Nephron progenitor cell (in vitro differentiated cells): ENCODE measurements at places on chromosomes 11 and 22.

DNA sequence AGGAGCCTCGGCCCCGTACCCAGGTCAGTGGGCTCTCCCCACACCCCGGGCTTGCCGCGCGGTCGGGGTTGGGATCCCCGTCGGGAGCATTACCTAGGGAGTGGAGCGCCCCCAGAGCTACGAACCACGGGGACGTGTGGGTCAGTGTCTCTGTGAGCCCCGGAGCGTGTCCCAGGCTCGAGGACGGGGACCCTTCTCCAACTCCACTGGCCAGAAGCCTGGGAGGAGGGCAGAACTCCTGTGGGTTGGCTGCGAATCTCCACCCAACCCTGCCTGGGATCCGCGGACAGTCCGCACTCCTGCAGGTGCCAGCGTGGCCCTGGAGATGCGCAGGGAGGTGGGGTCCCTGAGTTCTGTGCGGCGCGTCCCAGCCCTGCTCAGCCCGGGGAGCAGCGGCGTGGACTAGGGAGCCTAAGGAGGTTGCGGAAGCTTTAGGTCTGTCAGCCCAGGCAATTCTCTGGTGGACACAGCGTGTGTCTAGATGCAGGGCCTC is 346 bp downstream of the PPFIBP2 start:
- H3K36me3 ChIP-seq: peaks cover 4% of the 10 kb centered on the region
- H3K4me3 ChIP-seq: peak overlapping the region; percentile 81
- no peak overlapping the region for H3K27ac ChIP-seq
- peaks cover 34% of the 10 kb centered on the region for H3K27me3 ChIP-seq
- peaks cover 37% of the 10 kb centered on the region for H3K4me1 ChIP-seq

DNA sequence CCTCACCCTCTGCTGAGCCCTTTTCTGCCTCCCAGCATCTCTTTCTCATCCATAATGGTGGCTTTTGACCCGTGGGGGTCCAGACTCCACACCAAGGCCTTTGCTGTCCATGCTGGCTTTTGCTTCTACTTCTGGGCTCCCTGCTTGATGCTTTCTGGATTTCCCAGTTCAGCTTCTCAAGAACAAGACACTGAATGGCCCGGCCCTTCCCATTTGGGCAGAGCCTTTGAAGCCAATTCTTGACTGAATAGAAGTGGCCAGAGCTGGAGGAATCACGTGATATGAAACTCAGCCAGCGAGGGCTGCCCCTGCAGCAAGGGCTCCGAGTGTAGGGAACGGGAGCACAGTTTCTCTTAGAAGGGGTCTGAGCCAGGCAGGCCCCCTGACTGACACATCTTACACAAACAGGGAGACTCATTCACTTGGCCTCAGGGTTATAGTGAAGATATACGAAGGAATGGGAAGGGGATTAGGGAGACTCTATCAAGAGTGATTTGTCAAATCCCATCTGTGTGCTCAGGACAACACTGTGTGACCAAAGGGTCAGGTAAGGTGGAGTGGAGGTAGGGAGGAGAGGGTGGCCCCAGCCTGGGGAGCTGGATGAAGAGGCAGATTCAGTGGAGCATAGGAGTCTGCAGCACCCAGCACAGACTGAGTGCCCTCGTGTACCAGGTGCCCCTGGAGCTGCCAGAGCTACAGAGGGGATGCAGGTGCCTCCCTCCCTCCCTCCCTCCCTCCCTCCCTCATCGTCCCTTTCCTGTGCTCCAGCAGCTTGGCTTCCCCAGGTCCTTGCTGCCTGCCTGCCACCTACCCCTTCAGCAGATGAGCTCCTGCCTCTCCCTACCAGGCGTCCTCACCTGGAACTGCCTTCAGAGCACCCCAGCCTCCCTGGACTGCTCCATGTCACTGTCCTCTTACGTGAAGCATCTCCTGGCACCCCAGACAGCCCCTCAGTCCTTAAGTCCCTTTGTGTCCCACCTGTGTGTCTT is 106.0 kb downstream of the TRIM29 start:
- no peak for DNase-seq
- peaks cover 7% of the 10 kb centered on the region for H3K27me3 ChIP-seq

DNA sequence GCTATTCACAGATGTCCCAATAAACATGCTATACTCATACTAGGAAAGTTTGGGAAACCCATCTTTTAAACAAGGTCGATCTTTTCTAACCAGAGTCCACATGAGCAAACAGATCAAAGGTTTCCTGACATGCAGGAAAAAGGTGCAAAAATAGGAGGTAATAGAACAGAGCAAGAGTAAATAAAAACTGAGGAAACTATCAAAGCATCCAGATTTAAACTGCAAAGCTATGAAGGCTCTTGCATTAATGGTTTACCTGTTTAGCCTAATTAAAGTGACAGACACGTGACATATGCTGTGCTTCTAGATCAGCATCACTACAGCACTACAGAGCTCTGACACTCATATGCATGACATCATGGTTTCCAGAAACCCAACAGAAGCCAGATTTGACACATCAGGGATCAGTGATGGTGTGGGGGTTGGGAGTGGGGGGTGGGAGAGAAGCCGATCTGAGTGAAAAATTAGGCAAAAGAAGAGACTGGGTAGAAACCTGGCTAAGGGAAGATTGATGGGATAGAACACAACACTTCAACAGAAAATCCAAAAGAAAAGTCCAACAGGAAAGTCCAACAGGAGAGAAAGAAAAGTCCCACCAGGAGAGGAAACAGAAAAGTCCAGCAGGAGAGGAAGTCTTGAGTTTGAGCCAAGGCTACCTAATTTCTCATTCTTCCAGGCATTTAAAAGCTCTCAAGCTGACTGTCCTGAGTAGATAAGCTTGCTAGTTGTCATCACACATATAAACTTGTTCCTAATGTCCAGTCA is 262.3 kb downstream of the SOX6 start:
- no peak overlapping the region for H3K27ac ChIP-seq
- peaks cover 9% of the 10 kb centered on the region for H3K4me1 ChIP-seq
- no peak for DNase-seq
- peaks cover 3% of the 10 kb centered on the region for H3K36me3 ChIP-seq
- no peak overlapping the region for H3K4me3 ChIP-seq

DNA sequence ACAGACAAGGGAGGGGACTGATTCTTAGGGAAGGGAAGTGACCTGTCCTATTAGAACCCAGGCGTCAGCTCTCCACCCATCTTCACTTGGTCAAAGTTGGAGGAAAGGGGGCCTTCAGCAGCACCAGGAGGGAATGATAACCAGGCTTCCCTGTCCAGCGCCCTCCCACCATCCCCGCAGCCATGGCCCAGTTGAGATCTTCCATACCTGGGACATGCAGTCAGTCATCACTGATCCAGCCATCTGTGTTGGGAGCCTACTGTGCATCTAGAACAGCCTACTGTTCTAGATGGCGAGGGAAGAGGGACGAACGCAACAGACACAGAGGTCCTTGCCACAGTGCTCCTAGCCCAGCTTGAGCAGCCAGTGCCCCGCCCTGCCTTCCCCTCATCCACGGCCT is 40.6 kb downstream of the PDGFB start:
- no peak overlapping the region for H3K4me3 ChIP-seq
- peaks cover 26% of the 10 kb centered on the region for H3K4me1 ChIP-seq
- H3K27ac ChIP-seq: no peak overlapping the region
- no peaks in the 10 kb centered on the region for H3K36me3 ChIP-seq
- H3K27me3 ChIP-seq: peaks cover 9% of the 10 kb centered on the region

DNA sequence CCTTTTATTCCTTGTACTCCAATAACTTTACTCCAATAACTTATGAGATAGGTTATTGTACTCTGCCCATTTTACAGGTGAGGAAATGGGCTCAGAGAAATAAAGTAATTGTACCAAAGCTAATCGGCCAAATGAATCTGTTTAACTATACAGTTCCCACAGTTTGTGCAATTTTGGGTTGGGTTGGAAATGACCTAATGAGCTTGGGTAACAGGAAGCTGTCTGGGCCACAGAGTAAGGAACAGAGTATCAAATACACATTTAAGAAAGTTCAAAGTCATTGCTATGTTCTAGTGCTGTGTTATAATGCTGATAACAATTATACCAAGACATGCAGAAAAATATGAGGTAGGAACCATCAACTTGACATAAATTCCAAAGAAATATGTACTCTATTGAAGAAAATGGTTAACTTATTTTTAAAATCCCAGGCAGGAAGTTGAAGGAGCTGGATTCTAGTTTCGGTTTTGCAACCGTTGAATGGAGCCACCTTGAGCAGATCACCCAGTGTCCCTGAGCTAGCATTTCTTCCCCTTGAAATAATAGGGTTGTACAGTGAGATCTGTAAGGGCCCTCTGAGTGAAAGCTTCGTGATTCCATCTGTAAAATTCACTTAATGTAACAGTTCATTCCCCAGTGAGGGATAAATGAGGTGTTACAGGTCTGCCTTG is 360.9 kb upstream of the NARS2 start:
- H3K27me3 ChIP-seq: no peaks in the 10 kb centered on the region
- DNase-seq: no peak
- H3K4me1 ChIP-seq: peaks cover 76% of the 10 kb centered on the region
- no peak overlapping the region for H3K4me3 ChIP-seq

- no peak for DNase-seq
- H3K4me3 ChIP-seq: no peak overlapping the region
- peaks cover 19% of the 10 kb centered on the region for H3K27me3 ChIP-seq
- H3K4me1 ChIP-seq: peaks cover 26% of the 10 kb centered on the region
Observed at GRCh38 chr11:131932584-131933325, 562.3 kb downstream of the NTM start.

- no peak overlapping the region for H3K27ac ChIP-seq
- H3K36me3 ChIP-seq: no peaks in the 10 kb centered on the region
- no peaks in the 10 kb centered on the region for H3K27me3 ChIP-seq
- H3K4me1 ChIP-seq: no peaks in the 10 kb centered on the region
Observed at GRCh38 chr11:110478410-110478809, 48.7 kb downstream of the FDX1 start.

GRCh38 chr11:15651033-15651432 is 536.3 kb downstream of the INSC start:
- H3K4me3 ChIP-seq: peak overlapping the region; percentile 62
- H3K36me3 ChIP-seq: no peaks in the 10 kb centered on the region
- no peak for DNase-seq
- peaks cover 7% of the 10 kb centered on the region for H3K27me3 ChIP-seq
- H3K27ac ChIP-seq: no peak overlapping the region

GRCh38 chr22:23283591-23284503 is 103.5 kb downstream of the BCR start:
- peaks cover 5% of the 10 kb centered on the region for H3K36me3 ChIP-seq
- no peak overlapping the region for H3K4me3 ChIP-seq
- no peaks in the 10 kb centered on the region for H3K4me1 ChIP-seq
- H3K27me3 ChIP-seq: peaks cover 2% of the 10 kb centered on the region
- H3K27ac ChIP-seq: no peak overlapping the region

- peaks cover 38% of the 10 kb centered on the region for H3K4me1 ChIP-seq
- DNase-seq: no peak
- no peak overlapping the region for H3K4me3 ChIP-seq
- no peaks in the 10 kb centered on the region for H3K36me3 ChIP-seq
- H3K27me3 ChIP-seq: peaks cover 8% of the 10 kb centered on the region
- H3K27ac ChIP-seq: peak overlapping the region; percentile 47
Observed at GRCh38 chr11:116336540-116336939, 436.2 kb downstream of the BUD13 start.

DNA sequence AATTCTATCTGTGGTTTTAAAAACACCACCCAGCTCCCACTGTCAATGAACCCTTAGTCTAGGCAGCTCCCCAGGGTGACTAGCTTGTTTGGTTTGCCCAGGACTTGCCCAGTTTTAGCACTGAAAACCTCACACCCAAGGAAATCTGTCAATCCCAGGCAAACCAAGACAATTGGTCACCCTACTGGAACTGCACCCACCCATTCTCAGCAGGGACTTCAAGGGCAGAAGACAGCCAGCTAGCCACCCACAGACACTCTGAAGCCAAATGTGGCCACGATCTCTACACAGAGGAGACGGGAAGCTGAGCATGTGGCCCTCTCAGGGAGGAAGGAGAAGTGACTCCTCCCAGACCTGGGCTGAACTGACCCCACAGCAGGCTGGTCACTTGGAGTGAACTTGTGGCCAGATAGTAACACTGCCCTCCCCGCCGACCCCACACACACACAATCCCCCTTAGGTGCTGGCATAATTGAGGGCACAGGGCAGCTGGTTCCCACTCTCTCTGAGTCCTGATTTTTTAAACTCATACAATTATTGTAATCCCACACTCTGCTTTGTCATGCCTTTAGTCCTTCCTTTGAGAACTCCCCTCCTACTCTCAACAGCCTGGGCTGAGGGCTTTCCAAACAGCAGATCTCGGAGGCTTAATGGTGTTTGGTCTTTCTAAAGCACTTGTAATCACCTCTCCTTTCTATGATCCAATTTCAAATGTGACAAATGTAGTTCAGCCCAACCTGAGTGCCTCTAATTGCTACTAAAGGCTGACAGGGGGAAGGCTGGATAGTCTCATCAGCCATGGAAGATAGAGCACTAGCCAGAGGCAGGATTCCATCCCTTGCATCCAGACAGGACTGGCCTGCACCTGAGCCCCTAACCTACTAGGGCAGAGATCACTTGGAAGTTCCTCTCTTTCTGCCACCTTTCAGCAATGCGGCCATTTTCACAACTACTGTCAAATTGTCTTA is 74.7 kb upstream of the DRD2 start:
- peak overlapping the region; percentile 31 for H3K27ac ChIP-seq
- peaks cover 56% of the 10 kb centered on the region for H3K4me1 ChIP-seq
- DNase-seq: no peak
- peaks cover 6% of the 10 kb centered on the region for H3K27me3 ChIP-seq

DNA sequence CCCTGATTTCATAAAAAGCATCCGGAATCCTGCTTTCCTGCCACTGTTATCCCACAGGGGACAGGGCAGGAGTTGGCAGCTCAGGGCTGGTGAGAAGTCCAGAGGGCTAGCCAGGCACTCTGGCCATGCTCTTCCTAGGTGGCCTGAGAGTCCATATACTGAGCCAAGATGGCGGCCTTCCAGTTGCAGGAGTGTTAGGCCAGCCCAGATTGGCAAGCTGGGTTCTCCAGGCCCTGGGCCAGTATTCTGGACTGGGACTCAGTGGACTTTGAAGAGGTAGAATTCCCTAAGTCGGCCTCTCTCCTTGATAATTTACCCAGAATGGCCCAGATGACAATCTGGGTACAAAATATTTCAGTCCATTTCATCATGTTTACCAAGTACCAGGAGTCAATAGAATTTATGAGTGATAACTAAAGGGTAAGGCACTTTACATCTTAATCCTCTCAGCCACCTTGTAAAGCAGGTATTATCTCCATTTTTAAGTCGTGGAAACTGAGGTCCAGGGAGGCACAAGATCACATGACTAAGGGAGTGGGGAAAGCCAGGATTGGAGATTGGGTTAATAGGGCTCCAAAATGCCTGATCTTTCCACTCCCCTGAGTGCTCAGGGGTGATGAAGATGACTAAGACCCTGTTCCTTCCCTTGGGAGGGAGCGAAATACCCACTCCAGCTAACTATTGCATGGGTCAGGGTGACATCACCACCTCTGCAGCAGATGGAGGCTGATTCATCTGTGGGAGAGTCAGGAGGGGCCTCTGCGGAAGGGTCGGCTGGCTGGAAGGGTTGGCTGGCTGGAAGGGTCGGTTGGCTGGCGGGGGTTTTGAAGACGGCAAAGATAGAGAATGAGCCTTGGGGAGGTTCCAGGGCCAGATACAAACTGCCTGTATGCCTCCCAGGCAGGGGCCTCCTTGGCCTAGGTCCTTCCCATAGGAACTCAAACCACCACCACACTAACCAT is 1.2 kb upstream of the MICALL1 start:
- no peaks in the 10 kb centered on the region for H3K27me3 ChIP-seq
- H3K27ac ChIP-seq: peak overlapping the region; percentile 13
- H3K36me3 ChIP-seq: peaks cover 10% of the 10 kb centered on the region
- H3K4me3 ChIP-seq: peak overlapping the region; percentile 85
- peaks cover 33% of the 10 kb centered on the region for H3K4me1 ChIP-seq

- DNase-seq: no peak
- H3K27me3 ChIP-seq: no peaks in the 10 kb centered on the region
- peaks cover 37% of the 10 kb centered on the region for H3K36me3 ChIP-seq
- H3K4me1 ChIP-seq: peaks cover 8% of the 10 kb centered on the region
- H3K27ac ChIP-seq: no peak overlapping the region
- H3K4me3 ChIP-seq: no peak overlapping the region
Observed at GRCh38 chr11:76030286-76030685, 176.0 kb downstream of the WNT11 start.
